Umbilical cord (tissue), 2 donors: ENCODE measurements at places on chromosomes 12 and 14. TPM values are rescaled to one million over a fixed set of nuclear protein-coding genes. Genes with fewer than 3 reads are reported as not detected.

DNA sequence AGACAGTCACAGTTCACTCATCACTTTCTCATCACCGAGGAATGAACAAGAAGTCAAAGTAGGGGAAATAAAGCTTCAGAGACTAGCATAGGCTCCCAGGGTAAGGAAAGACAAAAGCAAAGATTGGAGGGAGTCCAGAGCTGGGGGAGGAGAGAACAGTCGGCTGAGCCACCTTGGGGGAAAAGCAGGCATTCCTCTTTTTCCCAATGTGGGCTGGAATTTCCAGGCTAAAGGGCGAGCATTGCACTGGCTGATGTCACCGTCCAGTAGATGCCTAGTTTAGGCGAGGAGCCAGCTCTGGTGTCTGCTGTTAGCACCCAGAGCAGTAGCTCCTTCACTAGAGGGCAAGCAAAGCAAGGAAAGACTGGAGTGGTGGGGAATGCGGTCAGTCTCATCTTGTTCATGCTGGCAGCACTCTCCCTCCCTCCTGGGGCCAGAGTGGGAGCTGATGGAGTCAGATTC is 8.5 kb upstream of the KRT75 start:
- DNase-seq: peak; percentile 55

PPP1R1A gene
- total RNA-seq: 2.9 TPM

TROAP gene
- 6.3 TPM for total RNA-seq

- no peak for DNase-seq
These were observed 11.7 kb upstream of the OTOGL start for GRCh38 chr12:80087486-80088213.

DNA sequence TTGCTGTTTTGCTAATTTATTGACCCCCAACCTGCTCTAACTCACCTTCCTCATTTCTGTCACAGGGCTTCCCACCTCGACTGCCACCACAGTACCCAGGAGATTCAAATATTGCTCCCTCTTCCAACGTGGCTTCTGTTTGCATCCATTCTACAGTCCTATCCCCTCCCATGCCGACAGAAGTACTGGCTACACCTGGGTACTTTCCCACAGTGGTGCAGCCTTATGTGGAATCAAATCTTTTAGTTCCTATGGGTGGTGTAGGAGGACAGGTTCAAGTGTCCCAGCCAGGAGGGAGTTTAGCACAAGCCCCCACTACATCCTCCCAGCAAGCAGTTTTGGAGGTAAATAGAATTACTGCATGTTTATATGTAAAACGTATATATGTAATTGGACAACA is 68.8 kb downstream of the RAD52 start:
- DNase-seq: no peak

GRCh38 chr12:129619271-129619670 is 284.6 kb downstream of the TMEM132D start:
- no peak for DNase-seq

DNA sequence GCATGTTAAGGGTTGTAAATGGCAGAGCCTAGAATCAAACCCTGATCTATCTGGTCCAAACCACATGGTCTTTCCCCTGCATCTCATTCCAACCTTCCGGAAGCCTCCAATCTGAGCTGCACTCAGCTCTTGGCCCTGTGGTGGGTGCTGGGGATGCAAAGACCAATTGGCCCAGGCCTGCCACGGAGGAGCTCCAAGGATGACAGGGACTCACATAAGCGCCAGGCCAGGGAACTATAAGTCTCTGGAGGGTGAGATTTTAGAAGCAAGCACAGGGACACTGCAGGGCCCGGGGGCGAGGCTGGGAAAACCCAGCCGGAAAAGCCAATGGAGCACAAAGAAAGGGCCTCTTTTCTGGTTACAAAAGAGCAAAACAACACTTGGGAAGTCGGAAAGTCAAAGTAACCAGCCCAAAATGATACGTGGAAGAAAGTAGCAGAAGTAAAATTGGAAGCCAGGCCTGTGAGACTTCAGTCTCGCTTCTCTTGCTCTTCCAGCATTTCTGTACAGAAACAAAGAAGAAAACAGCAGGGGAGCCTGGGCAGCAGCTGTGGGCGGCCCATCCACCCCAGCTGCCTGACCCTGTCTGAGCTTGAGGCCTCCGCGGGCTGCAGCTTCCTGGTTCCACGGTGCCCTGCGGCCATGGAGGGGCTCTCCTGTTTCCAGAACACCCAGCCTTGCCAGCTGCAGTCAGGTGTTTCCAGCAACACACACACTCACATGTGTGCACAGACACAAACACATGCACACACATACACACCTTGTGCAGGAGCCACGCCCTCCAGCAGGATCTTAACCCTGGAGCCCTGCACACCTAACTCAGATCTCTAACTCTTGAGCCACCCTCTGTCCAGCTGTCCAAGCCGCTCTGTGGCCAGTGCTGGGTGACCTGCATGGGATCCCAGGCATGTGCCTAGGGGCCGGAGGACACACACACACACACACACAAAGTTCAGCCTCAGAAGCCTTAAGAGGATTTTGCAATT is 178.2 kb downstream of the BCL11B start:
- peak; percentile 9 for DNase-seq

- no peak for DNase-seq
These were observed 933.8 kb downstream of the TMEM121 start for GRCh38 chr14:106459971-106460730.

- DNase-seq: no peak
These were observed 855 bp downstream of the MNAT1 start for GRCh38 chr14:60735416-60735815.

RNASE3 gene
- 0.96 TPM for total RNA-seq

DNA sequence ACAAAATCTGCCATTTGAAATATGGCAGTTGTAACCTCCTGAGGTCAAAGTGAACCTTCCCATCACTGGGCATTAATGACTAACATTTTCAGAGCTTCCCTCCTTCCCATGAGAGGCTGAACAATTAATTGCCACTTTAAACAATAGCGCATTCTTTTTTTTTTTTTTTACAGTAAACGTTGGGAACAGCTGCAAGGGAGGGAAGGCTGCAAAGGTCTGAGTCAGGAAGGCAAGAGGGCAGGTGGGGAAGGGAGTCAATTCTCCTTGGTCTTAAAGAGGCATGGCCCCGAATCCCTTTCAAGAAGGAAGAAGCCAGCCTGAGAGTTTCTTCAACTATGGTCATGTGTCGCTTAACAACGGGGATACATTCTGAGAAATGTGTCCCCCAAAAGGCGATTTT is 41.0 kb upstream of the PLEKHG3 start:
- DNase-seq: no peak

GRCh38 chr12:25741917-25742316 is 188.8 kb upstream of the LMNTD1 start:
- no peak for DNase-seq
